ENCODE measurements at places on chromosomes 4 and X. TPM values are rescaled to one million over a fixed set of nuclear protein-coding genes. Genes with fewer than 3 reads are reported as not detected.
A peak's percentile ranks its signal among the peaks of the same experiment; 100 is the strongest.

DNA sequence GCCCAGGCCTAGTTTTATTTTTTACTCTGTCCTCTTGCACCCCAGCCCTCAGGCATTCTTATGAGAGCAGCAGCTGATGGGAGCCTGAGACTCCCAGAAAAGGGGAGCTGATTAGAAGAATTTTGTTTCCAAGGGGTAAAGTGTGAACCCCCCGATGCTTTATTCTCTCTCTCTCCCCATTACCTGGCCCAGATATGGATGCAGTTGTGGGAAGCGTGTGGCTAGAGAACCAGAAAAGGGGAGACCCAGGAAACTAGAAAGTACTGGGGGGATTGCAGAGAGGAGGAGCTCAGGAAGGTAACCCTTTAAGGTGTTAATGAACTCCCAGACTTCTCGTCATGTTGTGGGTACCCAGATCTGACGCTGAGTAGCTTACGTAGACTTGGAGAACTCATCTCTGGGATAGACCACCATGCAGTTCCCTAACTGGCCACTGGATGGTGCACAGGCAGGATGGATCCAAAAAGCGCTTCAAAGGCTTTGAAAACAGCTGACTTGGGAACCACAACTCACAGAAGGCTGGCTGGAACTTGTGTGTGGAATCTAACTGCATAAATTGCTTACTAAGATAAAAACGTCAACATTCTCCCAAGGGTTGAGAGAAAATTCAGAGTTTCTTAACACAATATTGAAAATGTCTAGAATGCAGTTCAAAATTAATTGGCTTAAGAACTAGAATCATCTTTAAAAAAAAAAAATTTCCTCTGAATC lies 64.7 kb downstream of the TBC1D14 start:
- peak; percentile 92 for DNase-seq

MAGEE1 gene
- 5.3 TPM for total RNA-seq

- DNase-seq = no peak
These were observed 47.6 kb downstream of the CBLL2 start for GRCh38 chrX:22320236-22320873.

- peak; percentile 75 for DNase-seq
These were observed 29.3 kb downstream of the ZNF827 start for GRCh38 chr4:145909281-145909715.

DNA sequence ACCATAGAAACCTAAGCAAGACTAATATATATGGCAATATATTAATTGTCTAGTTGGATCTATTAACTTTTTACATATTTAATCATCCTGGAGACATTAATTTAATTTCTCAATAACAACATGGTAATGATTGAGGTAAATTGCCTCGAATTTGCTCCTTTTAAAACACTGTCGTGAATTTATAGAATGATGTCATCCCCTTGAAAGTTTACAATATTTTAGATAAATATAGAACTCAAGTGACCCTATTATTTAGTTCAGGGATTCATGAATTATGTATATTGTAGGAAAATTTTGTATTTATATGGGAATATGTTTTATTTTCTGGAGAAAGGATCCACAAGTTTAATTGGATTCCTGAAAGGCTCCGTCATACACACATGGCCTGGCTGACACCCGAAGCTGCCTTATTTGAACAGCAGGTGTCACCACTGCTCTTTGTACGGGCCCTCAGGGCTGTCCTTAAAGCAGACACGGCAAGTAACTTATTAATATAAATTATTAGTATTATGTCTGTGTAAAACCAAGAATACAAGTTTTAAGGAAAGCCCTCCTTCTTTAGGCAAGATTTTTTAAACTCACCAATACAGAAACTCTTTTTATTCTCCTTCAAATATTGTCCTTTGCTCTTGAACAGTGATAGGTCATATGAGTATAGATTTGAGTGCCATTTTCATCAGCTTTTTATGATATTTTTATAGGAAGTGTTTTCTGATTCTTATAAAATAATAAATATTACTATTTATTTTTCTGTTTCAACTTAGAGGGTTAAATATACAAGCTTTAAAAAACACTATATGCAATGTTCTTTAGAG lies 1.9 kb upstream of the PLRG1 start:
- DNase-seq = peak; percentile 65

- DNase-seq = no peak
These were observed 5.7 kb upstream of the GPR174 start for GRCh38 chrX:79138658-79139241.

GRCh38 chrX:43693602-43694406 lies 37.7 kb downstream of the MAOA start:
- no peak for DNase-seq

- peak; percentile 89 for DNase-seq
These were observed 733 bp downstream of the FRYL start for GRCh38 chr4:48779095-48779997.

DNA sequence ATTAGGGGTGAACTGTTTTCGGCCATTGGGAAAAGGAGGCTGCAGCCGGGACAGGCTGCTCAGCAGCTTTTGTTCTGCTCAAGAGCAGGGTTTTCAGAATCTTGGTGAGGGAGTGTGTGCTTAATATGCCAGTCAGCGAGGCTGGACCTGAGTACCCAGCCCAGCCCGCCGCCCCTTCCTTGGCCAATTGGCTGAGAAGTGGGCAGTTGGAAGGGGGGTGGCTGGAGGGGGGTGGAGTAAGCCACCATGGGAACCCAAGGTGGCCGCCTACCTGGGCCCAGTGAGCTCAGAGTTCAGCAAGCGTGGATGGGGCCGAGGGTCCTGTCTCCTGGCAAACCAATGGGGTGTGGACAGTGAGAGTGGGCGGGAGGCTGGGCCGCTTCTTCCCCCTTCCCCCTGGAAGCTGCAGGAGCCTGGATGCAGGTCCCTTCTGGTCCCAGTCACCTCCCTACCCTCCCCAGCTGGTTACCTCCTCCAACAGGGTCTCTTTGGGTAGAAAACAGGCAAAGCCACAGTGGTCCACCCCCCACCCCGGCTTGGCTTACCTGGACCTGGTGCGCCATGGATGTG lies 52.5 kb downstream of the SORCS2 start:
- no peak for DNase-seq

DNA sequence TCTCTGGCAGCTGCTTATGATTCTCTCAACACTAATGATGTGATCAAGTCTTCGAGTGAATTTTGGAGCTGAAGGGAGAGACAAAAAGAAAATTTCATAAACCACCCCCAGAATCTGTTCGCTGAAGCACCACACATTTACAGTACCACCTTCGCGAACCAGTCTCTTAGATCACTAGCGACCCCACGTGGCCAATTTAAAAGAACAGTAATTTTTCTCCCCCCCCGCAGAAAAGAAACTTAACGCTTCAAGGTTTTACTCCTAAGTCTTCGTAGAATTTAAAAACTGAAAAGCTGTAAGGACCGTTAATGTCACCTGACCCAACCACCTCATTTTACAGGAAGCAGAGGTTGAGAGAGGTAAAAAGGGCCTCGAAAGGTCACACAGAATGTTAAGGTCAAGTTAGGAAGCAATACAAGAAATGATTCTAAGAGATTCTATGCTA lies 187.5 kb downstream of the QDPR start:
- DNase-seq = peak; percentile 55

GRCh38 chr4:103994059-103994458 lies 274.3 kb upstream of the TACR3 start:
- DNase-seq = no peak

- no peak for DNase-seq
These were observed 152.1 kb downstream of the ADGRA3 start for GRCh38 chr4:22363787-22364186.

GRCh38 chr4:189136462-189136861 lies 804.2 kb upstream of the FRG1 start:
- no peak for DNase-seq

- no peak for DNase-seq
These were observed 39.6 kb upstream of the TMEM150C start for GRCh38 chr4:82601242-82602015.

GRCh38 chr4:145938618-145939440 lies at the start of gene ZNF827:
Gene ZNF827, minus strand, starts transcription at chr4:145938823. Its CDS starts 416 bp downstream, at chr4:145938407.
- DNase-seq = peak; percentile 83

GRCh38 chr4:25578432-25578831 lies 77.2 kb upstream of the SLC34A2 start:
- no peak for DNase-seq

DNA sequence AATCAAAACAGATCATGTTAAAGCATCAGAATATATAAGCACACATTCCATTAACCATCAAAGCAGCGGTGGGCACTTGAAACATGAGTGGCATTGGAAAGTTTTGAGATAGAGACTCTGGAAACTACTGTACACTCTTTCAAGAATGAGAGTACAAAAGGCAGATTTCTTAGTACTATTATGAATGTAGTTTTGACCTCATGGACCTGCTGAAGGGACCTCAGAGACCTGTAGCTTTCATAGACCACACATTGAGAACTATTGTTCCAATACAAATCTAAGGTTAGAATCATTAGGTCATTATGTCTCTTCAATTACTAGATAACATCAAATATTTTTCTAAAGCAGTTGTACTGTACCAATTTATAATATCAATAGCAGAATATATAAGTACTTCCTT lies 283.6 kb downstream of the RPA4 start:
- no peak for DNase-seq

GRID2 gene
- 0.71 TPM for total RNA-seq

PRSS48 gene
- not detected for total RNA-seq

- no peak for DNase-seq
These were observed 234.8 kb downstream of the IL15 start for GRCh38 chr4:141871086-141871770.
